ENCODE measurements at places on chromosomes 2 and 18.
A peak's percentile ranks its signal among the peaks of the same experiment; 100 is the strongest.

DNA sequence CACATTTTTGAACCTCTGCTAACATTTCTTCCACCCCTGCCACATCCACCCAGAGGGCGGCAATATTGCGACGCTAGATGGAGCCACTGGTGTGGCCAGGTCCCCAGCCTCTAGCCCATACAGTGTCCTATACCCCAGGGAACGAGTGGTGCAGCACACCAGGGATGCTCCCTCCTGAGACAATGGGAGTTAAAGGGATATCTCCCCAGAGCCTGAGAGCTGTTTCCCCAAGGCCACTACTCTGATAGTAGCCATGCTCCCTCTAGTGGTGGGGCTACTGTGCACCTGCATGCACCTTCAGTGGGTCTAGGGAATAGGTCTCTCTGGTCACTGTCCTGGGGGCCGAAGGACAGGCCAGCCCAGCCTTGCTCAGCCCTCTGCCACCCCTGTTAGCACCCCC lies 336.4 kb upstream of the FSHR start:
- peak; percentile 43 for DNase-seq

DNA sequence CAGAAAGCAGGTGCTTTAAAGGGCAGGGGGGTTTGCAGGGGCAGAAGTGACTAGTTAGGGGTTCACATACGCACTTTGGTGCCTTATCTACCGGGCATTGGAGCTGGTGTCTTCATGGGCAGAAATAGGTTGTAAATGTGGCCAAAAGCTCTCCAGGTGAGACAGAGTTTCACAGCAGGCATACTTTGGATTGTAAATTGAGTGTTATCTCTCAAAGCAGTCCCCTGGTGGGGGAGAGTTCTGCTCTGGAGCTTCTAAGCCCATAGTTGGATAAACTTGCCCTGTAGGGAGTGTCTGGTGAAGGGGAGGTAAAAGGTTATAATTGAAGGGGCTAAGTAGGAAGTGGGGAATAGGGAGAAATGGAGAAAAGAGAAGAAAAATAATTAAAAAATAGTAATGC lies 43.1 kb downstream of the COL4A3 start:
- DNase-seq: no peak

DNA sequence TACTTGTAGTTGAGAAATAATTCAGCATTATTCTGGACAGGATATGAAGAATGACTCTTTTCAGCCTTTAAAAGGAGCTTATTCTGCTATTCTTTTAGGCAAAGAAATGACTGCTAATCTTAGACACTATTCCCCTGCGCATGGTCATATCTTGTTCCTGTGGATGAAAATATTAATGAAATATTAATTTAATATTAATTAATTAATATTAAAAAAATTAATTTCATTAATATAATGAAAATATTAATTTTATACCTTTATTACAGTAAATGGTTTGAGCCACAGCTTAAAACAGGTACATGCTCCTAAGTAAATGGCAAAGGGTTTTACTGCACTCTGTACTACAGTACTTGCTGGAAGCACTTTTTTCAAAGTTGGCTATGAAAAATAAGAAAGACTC lies 890.1 kb upstream of the PIK3C3 start:
- DNase-seq: no peak

DNA sequence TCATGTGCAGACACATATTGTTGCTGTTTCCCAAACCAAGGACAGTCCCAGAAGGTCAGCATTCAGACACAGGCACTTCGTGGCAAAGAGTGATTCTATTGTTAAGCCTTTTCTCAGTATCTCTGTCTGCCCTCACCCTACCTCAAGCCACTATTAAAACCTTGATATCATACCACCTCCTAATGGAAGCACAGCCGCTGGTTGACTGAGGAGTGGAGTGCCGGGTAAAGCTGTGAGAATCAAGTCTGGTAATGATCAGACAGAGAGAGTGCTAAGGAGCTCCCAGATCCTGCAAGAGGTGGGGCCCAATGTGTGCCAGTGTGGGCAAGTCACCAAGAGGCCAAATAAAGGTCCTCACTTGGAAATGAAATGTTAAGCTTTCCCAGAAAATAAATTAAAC lies 819.5 kb downstream of the BCL11A start:
- no peak for DNase-seq

GRCh38 chr2:127012868-127013267 lies 94.1 kb downstream of the BIN1 start:
- DNase-seq: no peak

GRCh38 chr18:58225101-58225500 lies 181.1 kb downstream of the NEDD4L start:
- DNase-seq: no peak

- DNase-seq: no peak
Observed at GRCh38 chr2:9473985-9474360, 378 bp upstream of the IAH1 start.

DNA sequence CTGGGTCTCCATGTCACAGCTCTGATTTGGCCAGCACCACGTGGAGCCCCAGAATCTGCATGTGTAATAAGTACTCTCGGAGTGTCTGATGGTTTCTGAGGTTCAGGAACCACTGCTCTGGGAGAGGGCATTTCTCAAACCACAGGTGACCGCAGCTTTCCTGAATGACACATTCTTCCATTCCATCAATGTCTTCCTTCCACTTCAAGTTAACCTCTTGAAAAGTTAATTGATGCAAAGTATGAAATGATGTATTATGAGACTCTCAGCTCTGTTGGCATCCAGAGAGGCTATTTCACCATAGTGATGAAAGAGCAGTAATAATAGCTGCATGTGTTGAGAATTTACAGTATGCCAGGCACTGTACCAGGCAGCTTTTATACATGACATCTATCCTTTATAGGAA lies 61.3 kb upstream of the CRIM1 start:
- DNase-seq: no peak

DNA sequence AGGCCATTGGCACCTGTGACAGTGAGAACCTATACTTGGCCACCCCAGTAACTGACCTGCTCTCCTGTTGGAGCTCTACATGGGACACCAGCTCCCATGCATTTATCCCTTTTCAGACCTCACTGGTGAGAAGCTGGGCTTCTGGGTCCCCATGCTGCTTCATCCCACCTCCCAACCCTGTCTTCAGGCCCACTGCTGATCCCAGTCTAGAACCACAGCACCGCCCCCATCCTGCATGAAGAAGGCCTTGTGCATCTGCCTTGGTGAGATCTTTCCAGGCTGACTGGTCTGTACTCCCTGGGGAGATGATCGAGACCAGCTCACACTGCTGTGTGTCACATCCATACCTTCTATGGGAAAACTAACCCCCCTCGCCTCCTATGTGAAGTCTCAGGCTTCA lies 22.7 kb downstream of the TTC32 start:
- no peak for DNase-seq

GRCh38 chr18:55449412-55450140 lies 138.4 kb downstream of the TCF4 start:
- no peak for DNase-seq

- no peak for DNase-seq
Observed at GRCh38 chr2:145029873-145030272, 510.0 kb upstream of the ZEB2 start.

DNA sequence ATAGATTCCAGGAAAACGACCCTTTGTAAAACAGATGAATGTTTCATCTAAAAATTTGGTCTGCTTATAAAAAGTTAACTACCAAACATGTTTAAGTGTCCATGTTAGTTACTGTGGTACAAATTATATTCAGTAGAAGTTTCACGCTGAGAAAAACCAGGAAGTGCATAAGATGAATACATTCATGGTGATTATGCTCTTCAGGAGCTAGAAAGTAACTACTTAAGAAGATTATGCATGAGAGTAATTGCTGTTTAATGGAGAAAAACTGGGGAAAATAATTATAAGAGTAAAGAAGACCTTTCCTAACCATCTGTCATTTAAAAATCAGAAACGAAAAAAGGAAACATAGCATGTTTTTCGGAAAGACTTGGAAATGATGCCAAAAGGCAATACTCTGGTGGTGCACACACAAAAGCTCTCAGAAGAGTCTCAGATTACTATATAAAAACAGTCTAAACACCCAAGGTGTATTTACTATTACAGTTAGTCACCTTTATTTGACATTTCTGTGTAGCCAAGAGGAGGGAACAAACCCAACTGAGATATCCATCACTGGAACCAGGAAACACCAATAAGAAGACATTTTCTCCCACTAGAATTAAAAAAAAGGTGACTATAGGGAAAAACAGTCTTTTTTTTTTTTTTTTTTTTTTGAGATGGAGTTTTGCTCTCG lies 38.8 kb upstream of the METTL21A start:
- no peak for DNase-seq

GRCh38 chr2:199812493-199812892 lies 38.5 kb downstream of the FTCDNL1 start:
- DNase-seq: no peak

GRCh38 chr2:25441353-25441752 lies 99.6 kb upstream of the DNMT3A start:
- no peak for DNase-seq

DNA sequence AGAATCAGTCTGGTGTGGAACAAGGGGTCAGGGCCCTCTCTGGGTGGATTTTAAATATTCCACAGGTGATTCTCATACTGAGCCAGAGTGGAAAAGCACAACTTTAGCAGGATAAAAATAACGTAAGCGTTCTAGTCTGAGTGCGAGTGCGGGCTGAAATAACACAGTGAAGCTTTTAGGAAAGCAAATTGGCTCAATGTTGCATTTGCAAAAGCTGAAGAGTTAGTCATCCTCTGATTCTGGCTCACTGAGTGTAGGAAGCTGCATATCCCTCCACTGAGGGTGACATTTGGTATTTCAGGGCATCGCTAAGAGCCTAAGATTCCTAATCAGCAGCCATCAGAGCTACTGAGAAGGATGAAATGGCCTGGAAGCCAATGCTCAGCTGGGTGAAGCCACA lies 134.7 kb downstream of the RIF1 start:
- DNase-seq: no peak

GRCh38 chr2:6679471-6679870 lies 186.2 kb downstream of the CMPK2 start:
- DNase-seq: no peak

DNA sequence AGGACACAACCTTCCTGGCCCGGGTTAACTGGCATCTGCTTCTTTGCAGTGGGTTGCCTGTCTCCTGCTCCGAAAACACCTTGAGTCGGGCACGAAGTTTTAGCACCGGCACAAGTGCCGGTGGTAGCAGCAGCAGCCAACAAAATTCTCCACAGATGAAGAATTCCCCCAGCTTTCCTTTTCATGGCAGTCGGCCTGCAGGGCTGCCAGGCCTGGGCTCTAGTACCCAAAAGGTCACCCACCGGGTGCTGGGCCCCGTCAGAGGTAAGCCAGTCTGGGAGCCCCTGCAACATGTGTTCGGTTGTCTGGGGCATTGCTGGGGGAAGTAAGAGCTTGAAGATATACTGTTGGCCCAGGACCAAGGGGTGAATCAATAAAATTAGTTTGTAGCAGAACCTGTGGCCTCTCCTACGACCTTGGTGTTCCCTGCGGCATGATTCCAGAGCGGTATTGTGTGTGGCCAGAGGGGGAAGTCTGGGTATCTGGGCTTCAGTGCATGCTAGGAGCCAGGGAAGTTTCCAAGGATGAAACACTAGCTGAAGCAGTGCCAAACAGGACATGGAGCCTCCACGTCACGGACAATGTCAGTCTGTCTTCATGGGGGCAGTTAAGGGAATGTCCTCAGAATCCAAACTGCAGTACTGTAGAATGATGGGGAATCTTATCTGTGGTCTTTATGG lies 7.8 kb downstream of the AGBL5 start:
- DNase-seq: no peak

DNA sequence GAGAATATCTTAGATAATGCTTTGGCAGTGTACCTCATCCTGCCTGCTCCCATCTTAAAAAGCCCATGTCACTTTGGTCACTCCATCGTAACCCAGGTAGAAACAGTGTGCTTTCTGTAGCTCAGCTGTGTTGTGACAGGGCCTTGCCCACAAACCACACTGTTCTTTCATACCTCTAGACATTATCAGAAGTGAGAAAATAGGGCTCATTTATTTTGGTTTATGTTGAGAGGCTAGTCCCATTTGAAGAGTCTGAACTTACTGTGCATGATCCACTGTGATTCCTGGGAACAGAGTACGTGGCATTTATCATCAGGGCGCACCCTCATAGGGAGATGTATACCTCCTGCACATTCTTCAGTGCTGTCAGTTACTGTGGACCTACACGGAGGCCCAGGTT lies 69.7 kb downstream of the FEZ2 start:
- DNase-seq: no peak
